ENCODE measurements at places on chromosomes 6 and 20.

- no peak for DNase-seq
Observed at GRCh38 chr6:163086624-163086920, 327.9 kb upstream of the QKI start.

- DNase-seq = no peak
Observed at GRCh38 chr6:22436134-22436533, 133.2 kb upstream of the HDGFL1 start.

- no peak for DNase-seq
Observed at GRCh38 chr6:81843302-81843701, 90.8 kb upstream of the TENT5A start.

DNA sequence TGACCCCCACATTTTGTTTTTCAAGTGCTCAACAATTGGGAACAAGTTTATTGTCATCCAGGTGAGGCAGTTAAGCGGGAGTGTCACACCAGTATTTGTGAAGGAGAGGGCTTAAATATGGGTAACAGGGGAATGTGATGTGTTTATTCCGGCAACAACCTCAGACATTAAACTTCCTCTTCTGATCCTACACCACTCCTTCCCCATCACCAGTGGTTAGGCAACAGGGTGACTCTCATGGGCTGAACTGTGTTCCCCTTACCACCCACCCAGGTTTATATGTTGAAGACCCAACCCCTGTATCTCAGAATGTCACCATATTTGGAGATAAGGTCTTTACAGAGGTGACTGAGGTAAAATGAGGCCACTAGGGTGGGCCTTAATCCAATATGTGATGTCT lies 52.1 kb upstream of the RNF182 start:
- peak; percentile 3 for DNase-seq

- no peak for DNase-seq
Observed at GRCh38 chr6:6470123-6470522, 118.4 kb upstream of the LY86 start.

GRCh38 chr20:38092260-38092857 lies 58.8 kb downstream of the RPRD1B start:
- DNase-seq = no peak

- DNase-seq = no peak
Observed at GRCh38 chr20:32190616-32191415, 16.7 kb downstream of the PLAGL2 start.

DNA sequence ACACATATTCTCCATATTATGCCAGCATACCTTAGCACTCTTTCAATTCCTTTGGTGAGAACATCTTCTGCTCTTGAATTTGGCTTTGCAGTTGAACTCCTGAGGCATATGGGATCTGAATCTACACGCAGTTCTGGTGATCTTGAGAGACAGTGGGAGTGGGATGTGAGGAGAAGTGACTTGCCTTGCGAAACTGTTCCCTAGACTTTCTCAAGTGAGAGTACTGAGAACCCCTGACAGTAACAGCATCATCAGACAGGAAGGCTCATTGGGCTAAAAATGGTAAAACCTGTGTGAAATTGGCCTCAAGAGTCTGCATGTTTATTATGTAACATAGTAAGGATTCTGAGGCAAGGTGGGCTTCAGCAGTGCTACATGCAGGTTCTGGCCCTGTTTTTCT lies 49.1 kb upstream of the CEP85L start:
- DNase-seq = no peak

- no peak for DNase-seq
Observed at GRCh38 chr20:22763257-22763906, 179.0 kb upstream of the FOXA2 start.

DNA sequence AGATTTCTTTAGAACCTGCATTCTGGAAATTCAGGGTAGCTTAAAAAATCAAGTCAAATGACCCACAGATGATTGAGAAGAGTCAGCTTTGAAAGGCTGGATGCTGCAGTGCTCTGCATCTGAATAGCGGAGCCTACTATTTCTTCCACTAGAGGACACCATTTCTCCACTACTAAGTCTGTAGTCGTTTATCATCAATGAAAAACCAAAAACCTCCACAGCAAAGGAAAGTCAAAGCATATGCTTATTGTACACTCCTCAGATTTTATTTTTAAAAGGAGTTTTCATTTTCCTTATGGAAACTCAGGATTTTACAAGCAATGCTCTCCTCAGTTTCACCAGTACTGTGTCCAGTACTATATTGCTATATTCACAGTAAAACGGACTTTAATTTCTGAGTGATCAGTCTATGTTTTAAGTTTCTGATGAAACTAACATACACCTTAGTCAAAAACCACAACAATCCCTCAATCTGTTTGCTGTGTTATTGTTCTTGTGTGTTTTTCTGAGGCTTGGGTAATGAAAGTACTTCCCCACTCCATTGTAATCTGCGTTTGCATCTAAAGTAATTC lies 50.5 kb upstream of the ENPP5 start:
- peak; percentile 30 for DNase-seq

DNA sequence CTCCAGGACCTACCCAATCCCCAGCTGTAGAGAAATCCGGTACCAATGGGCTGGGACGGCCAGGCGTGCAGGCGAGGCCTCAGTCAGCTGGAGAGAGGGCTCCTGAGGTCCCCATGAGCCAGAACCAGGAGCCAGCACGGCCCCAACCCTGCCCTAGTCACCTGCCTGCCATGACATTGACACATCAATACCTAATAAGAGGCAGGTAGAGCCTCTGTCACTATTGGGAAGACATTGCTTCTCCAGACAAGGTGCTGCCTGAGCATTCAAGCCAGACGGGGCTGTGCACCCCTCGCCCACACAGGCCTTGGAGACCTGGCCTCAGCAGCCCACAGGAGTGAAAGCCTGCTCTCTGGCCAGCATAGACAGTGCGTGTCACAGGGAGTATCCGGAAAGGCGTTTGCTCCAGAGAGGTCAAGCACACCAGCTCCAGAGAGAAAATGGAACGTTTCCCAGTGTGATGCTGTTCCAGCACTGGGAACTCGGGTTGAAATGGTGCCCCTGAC lies 3.5 kb downstream of the DLL1 start:
- no peak for DNase-seq

GRCh38 chr6:42618105-42618504 lies 54.3 kb downstream of the UBR2 start:
- DNase-seq = no peak

- DNase-seq = no peak
Observed at GRCh38 chr6:135990855-135991464, 139.5 kb downstream of the PDE7B start.

DNA sequence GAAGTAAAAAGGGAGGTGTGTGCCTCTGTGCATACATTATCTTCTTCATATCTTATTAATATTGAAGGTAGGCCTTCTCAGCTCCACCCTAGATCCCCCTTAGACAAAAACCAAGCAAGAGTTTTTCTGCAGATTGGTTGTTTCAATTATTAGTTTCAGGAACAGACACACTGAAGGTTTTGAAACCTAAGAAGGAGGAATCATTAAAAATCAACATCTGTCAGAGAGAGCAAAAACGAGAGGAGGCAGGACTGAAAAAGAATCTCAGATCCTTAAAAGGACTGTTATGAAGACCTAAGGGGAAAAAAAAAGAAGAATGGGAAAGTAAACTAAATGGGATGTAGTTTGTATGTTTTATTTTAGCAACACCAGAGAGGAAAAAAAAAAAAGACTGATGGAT lies 560.8 kb upstream of the JAG1 start:
- no peak for DNase-seq

GRCh38 chr20:47347661-47348435 lies 8.7 kb downstream of the ZMYND8 start:
- DNase-seq = no peak

- no peak for DNase-seq
Observed at GRCh38 chr6:22544476-22544875, 24.9 kb upstream of the HDGFL1 start.

DNA sequence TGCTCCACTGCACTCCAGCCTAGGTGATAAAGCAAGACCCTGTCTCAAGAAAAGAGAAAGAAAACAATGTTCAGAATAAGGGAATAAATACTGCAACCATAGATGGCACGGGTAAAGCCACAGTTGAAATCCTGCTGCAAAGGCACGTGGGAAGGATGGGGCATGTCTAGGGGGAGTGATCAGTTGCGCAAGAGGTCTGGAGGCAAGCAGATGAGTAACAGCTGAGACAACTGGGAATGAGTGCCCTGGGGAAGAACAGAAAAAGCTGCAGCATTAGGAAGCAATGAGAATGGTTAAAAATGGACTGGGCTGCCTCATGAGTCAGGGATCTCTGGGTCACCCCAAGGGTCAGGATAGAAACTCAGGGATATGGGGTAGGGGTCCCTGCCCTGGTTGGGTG lies 96.3 kb downstream of the GMPR start:
- DNase-seq = no peak

DNA sequence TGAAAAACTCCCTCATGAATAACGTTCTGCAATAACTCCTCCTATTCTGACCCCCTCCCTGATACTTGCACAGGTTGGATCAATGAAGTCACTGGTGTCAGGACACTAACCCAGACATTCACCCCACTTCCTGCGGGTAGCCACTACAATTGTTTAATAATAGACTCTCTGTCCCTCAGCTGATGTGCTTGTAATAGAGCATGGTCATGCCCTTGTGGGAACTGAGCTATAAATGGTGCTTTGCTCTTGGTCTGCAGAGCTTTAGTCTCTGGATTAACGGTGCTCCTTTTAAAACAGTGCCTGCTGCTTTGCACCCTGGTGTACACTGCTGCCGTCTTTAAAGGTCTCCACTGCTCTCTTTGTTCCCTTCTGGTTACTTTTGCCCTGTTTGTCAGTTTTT lies 127.3 kb downstream of the BACH2 start:
- no peak for DNase-seq

GRCh38 chr6:51926125-51926524 lies 161.3 kb downstream of the PKHD1 start:
- no peak for DNase-seq

GRCh38 chr20:1533059-1533458 lies 24.4 kb downstream of the SIRPD start:
- peak; percentile 34 for DNase-seq

DNA sequence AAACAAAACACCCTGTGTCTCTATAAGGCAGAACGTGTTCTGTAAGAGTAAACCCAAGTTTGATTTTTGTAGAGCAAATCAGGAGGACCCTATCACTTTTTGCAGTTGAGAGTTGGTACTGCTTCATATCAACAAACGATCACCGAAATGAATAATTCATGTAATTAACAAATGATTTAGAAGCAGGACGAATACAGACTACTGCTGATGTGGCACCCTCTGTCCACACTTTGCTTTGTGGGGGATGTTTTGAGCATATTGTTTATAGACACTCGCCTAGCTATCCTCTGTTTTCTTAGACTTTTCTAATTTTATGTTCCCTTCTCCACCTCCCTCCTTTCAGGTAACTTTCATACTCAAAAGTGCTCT lies 1.5 kb downstream of the CD2AP start:
- no peak for DNase-seq

DNA sequence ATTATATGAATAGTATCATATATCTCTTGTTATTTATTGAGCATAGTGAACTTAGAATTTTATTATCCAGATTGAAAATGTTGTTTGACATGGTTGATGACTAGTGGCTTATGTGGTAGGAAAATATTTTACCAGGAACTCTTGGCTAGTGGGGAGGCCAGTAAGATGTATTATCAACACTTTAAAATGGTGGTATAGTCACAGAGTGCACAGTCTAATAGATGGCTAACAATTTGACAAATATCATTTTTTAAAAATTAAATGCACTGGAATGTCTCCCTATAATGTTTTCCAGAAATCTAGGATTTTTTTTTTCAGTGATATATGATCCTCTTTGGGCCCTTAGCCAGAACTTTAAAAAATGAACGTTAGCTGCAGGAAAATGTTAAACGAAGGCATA lies 26.9 kb upstream of the EYA4 start:
- no peak for DNase-seq

GRCh38 chr6:84583784-84584183 lies 180.6 kb downstream of the TBX18 start:
- no peak for DNase-seq

GRCh38 chr6:154197196-154197860 lies 158.3 kb downstream of the OPRM1 start:
- DNase-seq = no peak

DNA sequence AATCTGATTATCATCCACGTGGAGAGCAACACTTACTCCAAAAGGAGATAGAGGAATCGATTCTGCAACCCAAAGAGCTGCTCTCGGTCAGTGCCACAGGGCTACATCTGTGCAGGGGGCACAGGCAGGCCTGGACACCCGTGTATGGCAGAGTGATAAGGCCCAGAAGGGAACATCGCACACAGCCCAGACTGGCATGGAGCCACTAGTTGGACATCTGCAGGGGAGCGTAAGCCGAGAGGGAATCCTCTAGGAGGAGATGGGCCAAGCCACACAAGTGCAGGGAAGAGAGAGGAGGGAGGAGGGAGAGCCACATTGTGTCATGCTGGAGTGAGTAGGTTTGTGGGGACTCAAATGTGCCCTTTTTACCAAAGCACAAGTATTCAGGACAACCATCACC lies 50.4 kb upstream of the ENTPD6 start:
- DNase-seq = no peak

All from CD4-positive, alpha-beta T cell treated with Interleukin-10 for 1 hour (primary cell).